T-helper 1 cell (primary cell): ENCODE measurements at places on chromosomes 6 and 20.

- no peak for DNase-seq
Measured at GRCh38 chr6:42162384-42162783, 10.8 kb upstream of the GUCA1A start.

GRCh38 chr6:129236001-129236517, 353.1 kb downstream of the LAMA2 start:
- no peak for DNase-seq

GRCh38 chr20:40757087-40757486, 68.1 kb upstream of the MAFB start:
- no peak for DNase-seq

- no peak for DNase-seq
Measured at GRCh38 chr6:121356575-121356974, 22.3 kb upstream of the TBC1D32 start.

DNA sequence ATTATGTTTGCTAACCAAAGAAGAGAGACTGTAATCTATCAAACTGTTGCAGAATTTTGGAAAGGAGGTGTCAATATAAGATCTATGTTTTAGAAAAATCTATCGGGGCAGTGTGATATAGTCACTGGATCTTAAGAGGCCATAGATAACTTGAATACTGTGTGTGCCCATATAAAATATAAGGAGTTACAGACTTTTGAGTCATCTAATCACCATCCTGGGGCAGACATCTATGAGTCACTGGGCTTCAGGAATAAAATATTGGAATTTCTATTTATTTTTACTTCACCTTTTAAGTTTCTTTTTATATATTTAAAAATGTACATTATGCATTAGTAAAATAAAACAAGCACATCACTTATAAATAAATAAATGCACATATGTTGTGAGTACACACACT, 509.3 kb upstream of the MAN1A1 start:
- DNase-seq: no peak

DNA sequence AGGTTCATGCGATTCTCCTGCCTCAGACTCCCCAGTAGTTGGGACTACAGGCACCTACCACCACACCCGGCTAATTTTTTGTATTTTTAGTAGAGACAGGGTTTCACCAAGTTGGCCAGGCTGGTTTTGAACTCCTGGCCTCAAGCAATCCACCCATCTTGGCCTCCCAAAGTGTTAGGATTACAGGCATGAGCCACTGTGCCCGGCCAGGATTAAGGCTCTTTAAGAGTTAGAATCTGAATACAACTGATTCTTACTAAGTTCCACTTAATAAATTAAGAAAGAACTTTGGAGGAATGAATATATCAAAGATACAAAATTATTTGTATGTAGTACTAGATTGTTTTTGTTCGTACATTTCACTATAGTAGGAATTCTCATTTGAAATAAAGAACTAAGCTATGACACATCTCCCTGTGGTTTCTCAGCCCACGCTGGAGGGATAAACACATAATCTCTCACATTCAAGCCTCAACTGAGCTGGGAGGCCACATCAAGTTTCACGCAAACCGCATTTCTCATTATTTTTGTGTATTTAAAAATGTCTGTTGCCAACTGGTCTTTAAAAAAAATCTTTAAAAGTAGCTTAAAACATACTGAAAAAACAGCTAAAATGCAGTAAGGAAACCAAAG, 34.2 kb downstream of the DTNBP1 start:
- DNase-seq: no peak

DNA sequence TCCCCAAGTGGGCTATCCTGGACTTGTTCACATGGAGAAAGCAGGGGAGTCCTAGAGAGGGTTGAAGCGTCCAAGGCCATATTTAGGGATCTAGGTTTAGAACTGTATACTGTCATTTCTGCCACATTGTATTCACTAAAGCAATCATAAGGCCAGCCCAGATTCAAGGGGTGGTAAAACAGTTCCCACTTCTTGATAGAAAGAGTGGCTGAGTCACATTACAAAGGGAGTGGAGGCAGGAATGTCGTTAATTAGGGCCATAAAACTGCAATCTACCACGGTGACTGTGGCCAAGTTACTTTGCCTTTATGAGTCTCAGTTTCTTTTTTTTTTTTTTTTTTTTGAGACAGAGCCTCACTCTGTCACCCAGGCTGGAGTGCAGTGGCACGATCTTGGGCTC, 7.4 kb upstream of the UBR2 start:
- no peak for DNase-seq

DNA sequence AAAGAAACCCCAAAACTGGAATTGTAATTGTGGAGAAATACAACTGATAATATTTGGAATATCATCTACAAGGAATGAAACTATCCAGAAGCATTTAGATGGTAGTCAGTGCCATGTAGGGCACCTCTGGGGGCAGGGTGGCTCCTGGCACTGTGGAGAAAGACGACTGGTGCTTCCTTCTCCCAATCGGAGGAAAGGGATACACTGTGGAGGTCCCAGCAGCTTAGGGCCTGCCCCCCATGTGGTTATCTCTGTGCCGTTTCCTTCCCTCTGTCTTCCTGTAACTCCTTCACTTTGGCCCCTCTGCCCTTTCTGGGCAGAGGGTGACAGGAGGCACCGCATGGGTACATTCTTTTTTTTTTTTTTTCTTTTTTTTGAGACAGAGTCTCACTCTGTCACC, 178.4 kb downstream of the MTHFD1L start:
- DNase-seq: no peak
